AG10803 (cell line): ENCODE measurements at places on chromosomes 11 and 22.
A peak's percentile ranks its signal among the peaks of the same experiment; 100 is the strongest.

- peak; percentile 36 for DNase-seq
These were observed 31.1 kb upstream of the DDI1 start for GRCh38 chr11:104005234-104005855.

GRCh38 chr11:115377882-115378296 lies 126.3 kb downstream of the CADM1 start:
- DNase-seq: no peak

DNA sequence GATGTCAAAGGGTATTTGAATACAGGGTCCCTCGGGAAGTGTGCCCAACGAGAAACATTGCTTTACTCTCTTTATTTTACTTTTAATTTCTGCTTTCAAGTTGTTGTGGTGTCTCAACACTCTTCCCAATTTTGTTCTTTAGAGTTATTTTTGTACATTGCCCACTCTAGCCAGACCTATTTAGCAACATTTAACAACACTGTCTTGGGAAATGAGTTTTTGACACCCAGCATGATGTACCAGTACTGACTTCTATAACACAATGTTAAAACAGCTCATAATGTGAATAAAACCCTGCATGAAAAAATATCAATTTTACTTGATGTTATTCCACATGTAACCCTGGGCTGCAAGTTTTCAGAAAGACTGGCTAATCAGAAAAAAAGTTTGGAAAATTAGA lies 350.2 kb upstream of the PITPNB start:
- DNase-seq: no peak

DNA sequence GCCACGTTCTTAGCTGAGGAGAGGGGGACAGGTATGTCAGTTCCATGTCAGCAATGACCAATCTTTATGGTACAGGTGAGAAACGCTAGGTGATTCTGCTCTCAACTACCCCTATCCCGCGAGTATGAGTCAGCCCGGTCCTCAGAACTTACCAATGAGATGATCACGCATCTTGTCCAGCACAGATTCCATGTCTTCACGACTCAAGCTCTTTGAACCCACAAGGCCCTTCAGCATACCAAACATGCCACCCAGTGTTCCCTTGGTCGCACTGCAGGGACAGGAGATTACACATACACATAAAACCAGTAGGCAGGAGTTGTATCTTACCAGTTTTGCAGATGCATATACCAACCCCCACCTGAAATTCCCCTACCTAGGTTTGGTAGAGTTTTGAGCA lies 2.9 kb downstream of the SRPRA start:
- DNase-seq: no peak

DNA sequence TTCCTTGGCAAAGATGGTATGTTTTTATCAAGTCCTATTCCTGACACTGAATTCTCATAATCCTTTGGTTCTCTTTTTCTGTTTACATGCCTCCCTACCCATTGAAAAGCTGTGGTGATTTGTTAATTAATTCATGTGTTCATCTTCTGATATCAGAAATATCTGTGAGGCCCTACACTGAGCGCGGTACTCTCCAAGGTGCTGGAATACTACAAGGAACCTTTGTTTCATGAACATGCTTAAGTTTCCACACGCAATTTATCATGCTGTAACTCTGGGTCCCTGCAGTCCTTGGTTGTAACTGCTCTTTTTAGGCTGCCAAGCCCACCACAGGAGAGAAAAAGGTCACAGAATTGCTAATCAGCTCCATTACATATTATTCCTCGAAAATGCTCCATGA lies 331.8 kb downstream of the FAT3 start:
- DNase-seq: peak; percentile 11

DNA sequence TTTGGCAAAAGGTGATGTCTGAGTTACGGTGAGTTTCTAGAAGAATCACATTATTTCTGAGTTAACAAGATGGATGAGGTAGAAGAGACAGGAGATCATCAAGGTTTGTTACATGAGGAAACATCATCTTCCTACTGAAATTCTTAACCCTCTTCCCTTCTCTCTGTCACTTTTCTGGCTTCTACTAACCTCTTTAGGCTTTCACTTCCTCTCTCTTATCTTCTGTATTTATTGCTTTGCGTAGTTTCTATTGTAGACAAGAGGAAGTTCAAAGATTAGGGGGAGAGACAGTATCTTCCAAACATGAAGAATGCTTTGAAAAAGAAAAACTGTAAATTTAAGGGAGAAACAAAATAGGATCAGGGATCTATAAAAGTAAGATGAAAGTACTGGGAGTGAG lies 75.4 kb downstream of the TRPC6 start:
- DNase-seq: no peak

DNA sequence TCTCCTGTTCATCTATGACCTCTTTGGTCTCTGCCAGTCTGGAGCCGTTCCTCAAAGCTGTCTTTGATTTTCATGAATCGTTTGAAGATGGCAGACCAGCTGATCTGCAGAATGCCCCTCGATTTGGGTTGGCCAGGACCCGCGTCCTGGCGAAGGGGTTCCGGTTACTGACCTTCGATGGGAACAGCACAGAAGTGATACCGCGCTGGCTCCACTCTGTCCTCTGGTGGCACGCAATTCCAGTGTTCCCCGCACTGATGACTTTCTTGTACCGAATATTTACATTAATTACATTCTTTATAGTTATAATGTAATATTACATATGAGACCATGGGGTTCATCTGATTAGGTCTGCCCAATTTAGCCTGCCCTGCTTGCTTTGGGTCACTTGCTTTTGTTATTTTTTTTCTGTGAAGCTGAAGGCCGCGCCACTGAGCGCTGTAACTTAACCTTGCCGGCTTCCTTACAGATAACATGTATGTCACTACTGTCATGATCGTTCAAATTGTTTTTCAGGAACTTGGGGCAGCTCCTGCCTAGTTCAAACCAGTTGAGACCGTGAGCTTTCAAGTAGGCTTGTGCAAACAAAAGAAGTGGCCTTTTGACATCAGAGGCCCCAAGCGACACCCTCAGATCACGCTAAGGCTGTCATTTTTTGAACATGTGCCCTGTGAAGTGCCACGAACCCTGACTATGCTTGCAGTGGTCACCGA lies 4.1 kb upstream of the USP18 start:
- DNase-seq: no peak

- peak; percentile 26 for DNase-seq
These were observed 24.9 kb downstream of the IMMP1L start for GRCh38 chr11:31484497-31484896.

- no peak for DNase-seq
These were observed 4.9 kb upstream of the MFNG start for GRCh38 chr22:37491106-37491505.

GRCh38 chr11:45254070-45254469 lies 32.1 kb downstream of the SYT13 start:
- no peak for DNase-seq

- no peak for DNase-seq
These were observed 326.9 kb downstream of the CTTN start for GRCh38 chr11:70725278-70725677.

GRCh38 chr11:131441051-131441810 lies 70.8 kb downstream of the NTM start:
- DNase-seq: no peak

DNA sequence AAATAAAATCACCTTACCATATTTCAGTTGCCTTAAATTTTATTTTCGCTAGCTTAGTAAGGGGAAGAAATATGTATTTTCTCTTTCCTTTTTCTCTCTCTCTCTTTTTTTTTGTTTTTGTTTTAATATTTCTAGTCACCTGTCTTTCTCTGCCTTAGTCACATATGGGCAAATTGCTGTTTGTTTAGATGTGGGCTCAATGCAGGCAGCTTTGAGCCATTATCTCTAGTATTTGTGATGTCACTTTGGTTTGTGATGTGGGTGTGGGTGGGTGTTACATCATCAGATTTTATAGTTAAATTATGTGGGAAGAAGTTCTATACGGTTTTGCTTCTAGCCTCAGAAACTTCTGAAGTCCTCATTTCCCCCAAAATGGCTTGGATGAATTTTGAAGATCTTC lies at the start of gene C22orf31:
C22orf31 (minus strand) TSS at position 59 of the 400 bp plus-strand sequence; CDS start at position 20, 39 bp downstream.
- no peak for DNase-seq

- no peak for DNase-seq
These were observed 185.4 kb downstream of the DBX1 start for GRCh38 chr11:19974886-19975285.

GRCh38 chr11:89436071-89436470 lies 55.1 kb downstream of the NOX4 start:
- DNase-seq: peak; percentile 65

- DNase-seq: no peak
These were observed 43.4 kb upstream of the TMPRSS4 start for GRCh38 chr11:118033443-118033842.

- DNase-seq: no peak
These were observed 7.1 kb downstream of the VSIG10L2 start for GRCh38 chr11:125952973-125953372.

GRCh38 chr11:88411265-88411664 lies 73.7 kb upstream of the CTSC start:
- peak; percentile 68 for DNase-seq

- DNase-seq: no peak
These were observed 14.4 kb upstream of the OOSP1 start for GRCh38 chr11:59923813-59924212.

GRCh38 chr11:70556884-70557741 lies 158.8 kb downstream of the CTTN start:
- DNase-seq: peak; percentile 58

- no peak for DNase-seq
These were observed 2220.7 kb upstream of the RAG2 start for GRCh38 chr11:38818720-38819119.
